ENCODE measurements at places on chromosomes 3 and 15.

GRCh38 chr3:10367506-10367905 lies 46.6 kb upstream of the SEC13 start:
- no peak for DNase-seq

- DNase-seq: no peak
Measured at GRCh38 chr3:15491143-15491542, 30.4 kb downstream of the COLQ start.

- no peak for DNase-seq
Measured at GRCh38 chr3:10106919-10107318, 1.1 kb downstream of the FANCD2OS start.

DNA sequence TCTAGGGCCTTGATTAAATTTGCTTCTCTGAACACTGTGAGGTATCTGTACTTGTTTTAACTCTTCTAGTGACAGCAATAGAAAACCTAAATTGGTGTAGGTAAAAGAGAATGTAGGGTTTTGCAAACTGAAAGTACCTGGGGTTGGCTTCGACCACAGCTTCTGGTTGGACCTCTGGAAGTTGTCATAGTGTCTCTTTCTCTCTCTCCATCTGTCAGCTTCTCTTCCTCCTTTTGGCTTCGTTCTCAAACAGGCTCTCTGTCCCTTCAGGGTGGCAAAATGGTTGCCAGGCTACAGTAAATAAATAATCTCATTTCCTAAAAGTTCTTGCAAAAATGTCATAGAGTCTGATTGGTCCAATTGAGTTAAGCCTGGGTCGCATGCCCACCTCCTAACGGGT lies 149.3 kb upstream of the CTDSPL start:
- no peak for DNase-seq

- no peak for DNase-seq
Measured at GRCh38 chr3:141266797-141267555, 35.4 kb downstream of the PXYLP1 start.

GRCh38 chr15:38130740-38131498 lies 121.7 kb upstream of the SPRED1 start:
- no peak for DNase-seq

DNA sequence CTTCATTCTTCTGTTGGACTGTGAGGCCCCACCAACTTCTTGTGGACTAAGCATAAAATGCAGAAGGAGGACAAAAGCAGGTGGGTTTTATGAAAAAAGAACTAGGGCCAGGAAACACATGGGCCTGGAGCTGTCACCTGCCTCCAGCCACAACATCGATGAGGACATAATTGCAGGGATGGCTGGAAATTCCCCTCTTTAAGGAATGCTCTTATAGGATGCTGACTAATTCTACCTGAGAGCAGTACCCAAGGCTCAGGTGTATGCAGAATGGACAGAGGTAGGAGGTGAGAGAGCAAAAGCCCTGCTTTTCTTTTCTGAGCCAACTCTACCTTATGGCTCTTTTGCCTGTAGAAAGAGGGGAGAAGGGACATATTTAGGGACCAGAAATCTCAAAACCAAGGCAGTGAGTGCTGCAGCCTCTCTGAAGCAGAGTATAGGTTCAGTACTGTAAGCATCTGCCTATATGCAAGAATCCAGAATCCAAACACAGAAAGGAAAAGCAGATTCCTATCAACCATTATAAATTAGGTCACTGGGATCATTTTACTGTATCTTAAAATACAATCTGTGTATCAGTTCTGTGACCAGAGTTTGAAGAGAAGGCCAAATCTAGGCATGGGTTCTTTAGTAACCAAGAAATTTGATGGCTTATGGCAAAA lies 205.3 kb upstream of the WNT5A start:
- no peak for DNase-seq

- no peak for DNase-seq
Measured at GRCh38 chr3:34570916-34571705, 772.7 kb downstream of the PDCD6IP start.

DNA sequence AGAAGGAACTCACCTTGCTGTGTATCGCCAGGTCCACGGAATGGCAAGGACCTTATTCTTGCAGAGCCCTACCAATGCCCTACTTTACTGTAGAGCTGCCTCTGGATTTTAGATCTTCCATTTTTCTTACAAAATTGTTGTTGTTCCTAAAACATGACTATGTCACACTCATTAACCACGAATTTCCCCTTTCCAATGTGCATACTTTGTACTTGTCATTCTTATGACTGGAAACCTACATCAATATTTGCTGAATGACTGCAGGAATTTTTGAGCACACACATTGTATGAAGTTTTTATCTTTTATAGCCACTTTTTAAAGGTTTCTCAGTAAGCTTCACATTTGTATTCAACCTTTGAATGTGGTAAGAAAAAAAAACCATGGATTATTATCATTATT lies 35.9 kb upstream of the CMSS1 start:
- no peak for DNase-seq

GRCh38 chr3:40103829-40104228 lies 205.7 kb upstream of the EIF1B start:
- no peak for DNase-seq

GRCh38 chr15:84605554-84605882 lies 4.7 kb downstream of the ZSCAN2 start:
- no peak for DNase-seq

DNA sequence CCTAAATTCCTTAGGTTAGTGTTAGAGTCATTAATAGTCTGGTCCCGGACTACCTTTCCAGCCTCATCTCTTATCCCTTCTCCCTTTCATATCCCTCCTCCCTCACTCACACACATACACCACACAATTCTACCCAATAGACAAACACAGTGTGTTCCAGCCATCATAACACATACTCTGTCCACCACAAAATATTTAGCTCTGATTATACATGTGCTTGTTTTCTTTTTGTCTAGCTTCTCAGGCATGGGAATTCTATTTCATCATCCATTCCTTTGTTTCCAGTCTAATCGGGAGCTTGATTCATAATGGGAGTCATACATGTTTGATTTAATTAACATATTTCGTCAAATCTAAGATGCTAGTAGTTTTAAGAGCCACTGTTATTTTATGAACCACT lies 161.8 kb upstream of the BFSP2 start:
- no peak for DNase-seq

DNA sequence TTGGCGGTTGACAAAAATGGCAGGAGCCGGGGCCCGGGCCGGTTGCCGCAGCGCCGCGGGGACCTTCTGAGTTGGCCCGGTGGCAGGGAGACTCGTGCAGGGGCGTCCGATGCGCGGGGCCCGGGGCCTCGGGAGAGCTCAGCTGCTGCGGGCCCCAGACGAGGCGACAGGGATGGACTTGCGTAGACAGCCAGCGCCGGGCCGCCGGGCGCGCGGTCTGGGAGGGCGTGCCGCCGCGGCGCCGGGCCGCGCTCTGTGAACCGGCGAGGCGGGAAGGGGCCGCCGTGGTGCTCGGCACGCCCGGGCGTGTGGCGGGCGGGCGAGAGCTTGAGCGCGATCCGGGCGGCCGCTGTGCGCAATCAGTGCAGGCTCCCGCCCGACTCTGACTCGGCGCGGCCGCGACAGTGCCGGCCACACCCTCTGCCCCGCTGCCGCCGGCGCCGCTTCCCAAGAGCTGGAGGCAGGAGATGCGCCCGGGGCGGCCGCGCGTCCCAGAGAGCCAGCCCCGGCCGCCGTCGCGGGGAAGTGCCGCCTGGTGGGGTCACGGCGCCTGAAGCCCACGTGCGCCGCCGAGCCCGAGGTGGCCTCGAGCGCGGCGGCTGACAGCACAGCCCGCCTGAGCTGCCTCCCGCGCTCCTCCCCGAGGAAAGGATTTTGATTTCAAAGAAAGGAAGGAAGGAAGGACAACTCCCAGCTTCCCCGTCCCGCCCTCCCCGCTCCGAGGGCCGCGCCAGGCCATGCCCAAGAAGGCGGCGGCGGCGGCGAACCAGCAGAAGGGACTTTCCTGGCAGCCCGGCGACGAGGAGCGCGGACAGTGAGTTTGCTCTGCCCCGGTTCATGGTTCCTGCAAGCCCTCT lies 657 bp downstream of the TLNRD1 start:
- DNase-seq: no peak

- no peak for DNase-seq
Measured at GRCh38 chr15:69414701-69415167, 585 bp downstream of the KIF23 start.

DNA sequence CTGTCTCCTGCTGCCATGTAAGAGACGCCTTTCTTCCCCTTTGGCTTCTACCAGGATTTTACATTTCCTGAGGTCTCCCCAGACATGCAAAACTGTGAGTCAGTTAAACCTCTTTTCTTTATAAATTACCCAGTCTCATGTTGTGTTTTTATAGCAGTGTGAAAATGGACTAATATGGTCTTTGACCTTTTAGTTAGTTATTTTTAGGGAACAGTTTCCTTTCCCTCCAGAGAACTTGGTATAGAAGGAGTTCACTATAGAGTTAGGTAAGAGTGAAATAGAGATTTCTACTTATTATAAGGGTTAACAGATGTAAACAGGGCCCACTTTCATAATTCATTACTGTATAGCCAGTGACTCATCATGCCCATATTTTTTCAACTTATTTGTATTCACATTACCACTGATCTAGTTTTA lies 170.9 kb downstream of the UNC13C start:
- DNase-seq: no peak
